ENCODE measurements at places on chromosomes 2 and 18. TPM values are rescaled to one million over a fixed set of nuclear protein-coding genes. Genes with fewer than 3 reads are reported as not detected.

Gene COL4A4
- total RNA-seq, result 0.13 TPM

- H3K27ac ChIP-seq, result no peak overlapping the region
- no peak overlapping the region for H3K4me3 ChIP-seq
- H3K4me1 ChIP-seq, result no peaks in the 10 kb centered on the region
Measured at GRCh38 chr2:152558158-152558984, 158.9 kb downstream of the PRPF40A start.

DNA sequence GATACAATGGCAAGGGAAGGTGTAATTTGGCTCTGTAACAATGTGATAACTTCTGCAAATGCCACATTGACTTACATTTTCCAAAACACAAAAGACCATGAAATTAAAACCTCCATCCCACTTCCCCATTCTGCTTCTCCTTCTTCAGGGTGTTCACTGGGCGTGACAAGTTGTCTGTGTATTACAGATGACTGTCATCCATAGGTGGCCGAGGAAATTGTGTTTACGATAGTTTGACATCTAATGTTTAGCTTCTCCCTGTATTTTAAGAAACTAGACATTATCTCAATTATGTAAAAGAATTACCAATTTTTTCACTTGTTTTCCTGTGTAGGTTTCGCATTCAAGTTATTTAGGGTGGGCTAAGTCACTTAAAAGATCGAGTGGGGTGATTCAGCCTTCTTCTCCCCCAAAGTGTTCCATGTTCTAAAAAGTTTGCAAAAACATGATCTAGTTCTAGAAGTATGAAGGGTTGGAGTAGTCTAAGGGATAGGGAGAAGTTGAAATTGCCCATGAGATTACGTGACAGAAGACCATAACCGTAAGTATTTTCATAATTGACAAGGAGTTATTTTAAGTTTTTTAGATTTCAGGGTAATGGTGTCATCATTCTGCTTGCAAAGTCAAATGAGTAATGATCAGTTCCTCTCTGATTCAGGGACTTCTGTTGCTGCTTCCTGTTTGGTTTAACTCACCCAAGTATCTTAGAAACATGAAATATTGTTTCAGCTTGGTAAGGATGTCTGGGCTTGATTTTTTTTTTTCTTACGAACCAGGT, 25.2 kb upstream of the CYTIP start:
- H3K27ac ChIP-seq, result no peak overlapping the region
- H3K4me3 ChIP-seq, result no peak overlapping the region
- no peaks in the 10 kb centered on the region for H3K36me3 ChIP-seq
- H3K4me1 ChIP-seq, result no peaks in the 10 kb centered on the region
- H3K27me3 ChIP-seq, result no peaks in the 10 kb centered on the region

GRCh38 chr2:6353669-6354068, 512.0 kb downstream of the CMPK2 start:
- H3K27ac ChIP-seq, result no peak overlapping the region
- H3K27me3 ChIP-seq, result no peaks in the 10 kb centered on the region
- H3K4me3 ChIP-seq, result no peak overlapping the region
- DNase-seq, result no peak

- no peaks in the 10 kb centered on the region for H3K36me3 ChIP-seq
- no peaks in the 10 kb centered on the region for H3K4me1 ChIP-seq
- no peak overlapping the region for H3K4me3 ChIP-seq
- H3K27me3 ChIP-seq, result no peaks in the 10 kb centered on the region
- H3K27ac ChIP-seq, result no peak overlapping the region
Measured at GRCh38 chr2:68009526-68009925, 53.3 kb downstream of the C1D start.

Gene ANKRD62
- not detected for total RNA-seq

Gene GTF2A1L
- not detected for total RNA-seq

DNA sequence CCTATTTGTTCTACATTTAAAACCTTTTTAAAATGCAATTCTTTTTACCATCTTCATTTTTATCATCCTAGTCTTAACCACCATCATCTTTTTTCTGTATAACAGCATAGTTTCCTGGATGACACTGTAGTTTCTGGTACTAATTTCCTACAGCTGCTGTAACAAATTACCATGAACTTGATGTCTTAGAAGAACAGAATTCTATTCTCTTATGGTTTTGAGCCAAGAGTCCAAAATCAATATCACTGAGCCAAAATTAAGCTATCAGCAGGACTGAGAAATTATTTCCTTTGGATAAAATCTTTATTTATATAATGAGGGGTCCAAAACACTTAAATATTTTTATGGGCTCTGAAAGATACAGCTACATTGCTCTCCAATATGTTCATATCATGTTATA, 539.3 kb downstream of the METTL4 start:
- H3K27ac ChIP-seq, result no peak overlapping the region
- H3K27me3 ChIP-seq, result no peaks in the 10 kb centered on the region
- no peak overlapping the region for H3K4me3 ChIP-seq
- no peak for DNase-seq

All from Panc1 (cell line).